ENCODE measurements at places on chromosomes 6 and 20.

DNA sequence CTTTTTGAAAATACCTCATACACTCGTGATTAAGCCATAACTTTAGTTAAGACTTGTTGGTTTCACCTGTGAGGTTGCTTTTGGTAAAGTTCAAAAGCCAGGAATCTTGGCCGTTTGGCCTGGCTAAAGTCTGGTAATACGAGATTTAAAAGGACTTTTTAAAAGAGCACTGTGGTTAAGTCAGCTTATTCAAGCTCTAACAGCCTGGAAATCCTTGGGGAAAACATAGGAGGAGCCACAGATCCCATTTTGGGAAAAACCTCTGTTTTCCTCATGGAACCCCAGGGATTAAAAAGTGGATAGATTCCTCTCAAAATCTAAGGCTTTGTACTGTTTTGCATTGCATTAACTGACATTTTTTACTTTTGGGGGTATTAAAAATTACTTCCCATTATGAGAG lies 13.7 kb upstream of the SLC22A16 start:
- DNase-seq, result no peak

- peak; percentile 48 for DNase-seq
Measured at GRCh38 chr20:58892141-58892931, 39.8 kb downstream of the GNAS start.

DNA sequence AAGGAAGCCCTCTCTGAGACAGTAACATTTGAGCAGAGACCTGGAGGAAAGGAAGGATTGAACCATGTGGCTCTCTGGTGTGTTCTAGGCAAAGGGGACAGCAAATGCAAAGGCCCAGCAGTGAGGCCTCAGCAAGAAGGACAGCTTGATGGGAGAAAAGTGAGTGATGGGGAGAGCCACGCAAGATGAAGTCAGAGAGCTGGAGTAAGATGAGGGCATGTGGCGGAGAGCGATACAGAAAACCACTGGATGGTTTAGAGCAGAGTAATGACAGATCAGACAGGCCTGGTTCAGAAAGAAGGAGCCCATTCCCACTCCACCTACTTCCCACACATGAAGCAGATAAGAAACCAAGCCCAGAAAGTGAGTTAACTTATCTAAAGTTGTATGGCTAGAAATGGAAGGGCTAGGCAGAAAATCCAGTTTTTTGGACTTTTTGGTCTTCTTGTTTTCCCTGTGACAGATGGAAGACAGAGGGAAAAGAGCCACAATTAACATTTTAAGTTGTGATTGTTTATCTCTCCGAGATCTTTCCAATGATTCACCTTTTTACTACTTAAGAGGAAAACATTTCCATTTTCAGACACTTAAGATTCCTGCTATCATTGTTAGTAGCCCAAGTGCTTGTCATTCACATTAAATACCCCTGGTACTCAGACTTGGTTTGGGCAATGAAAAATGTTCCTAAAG lies 723 bp upstream of the SNPH start:
- no peak for DNase-seq

GRCh38 chr6:135173242-135173988 lies 7.7 kb upstream of the MYB start:
- DNase-seq, result no peak

DNA sequence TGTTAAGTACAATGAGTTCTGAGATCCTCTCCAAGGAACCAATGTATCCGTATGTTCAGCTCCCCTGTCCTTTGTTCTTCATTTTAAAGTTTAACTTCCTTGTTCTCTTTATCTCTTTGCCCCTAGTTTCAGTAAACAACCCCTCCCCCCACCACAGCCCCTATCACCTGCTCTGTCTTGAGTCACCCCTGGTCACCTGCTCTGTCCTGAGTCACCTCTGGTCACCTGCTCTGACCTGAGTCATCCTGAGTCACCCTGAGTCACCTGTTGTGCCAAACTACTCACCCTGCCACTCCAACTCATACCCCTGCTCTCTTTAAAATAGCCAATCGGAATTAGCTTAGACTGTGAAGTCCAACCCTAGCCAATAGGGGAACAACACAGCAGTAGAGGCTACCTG lies 288.7 kb upstream of the CDYL start:
- DNase-seq, result no peak

- no peak for DNase-seq
Measured at GRCh38 chr6:116866281-116866871, 10.7 kb upstream of the RFX6 start.

GRCh38 chr6:150229436-150230163 lies 86.8 kb downstream of the PPP1R14C start:
- DNase-seq, result no peak

- no peak for DNase-seq
Measured at GRCh38 chr6:26022132-26022472, 59.5 kb downstream of the TRIM38 start.

GRCh38 chr6:26156850-26157250 lies 69.6 kb downstream of the HFE start:
- DNase-seq, result peak; percentile 35

DNA sequence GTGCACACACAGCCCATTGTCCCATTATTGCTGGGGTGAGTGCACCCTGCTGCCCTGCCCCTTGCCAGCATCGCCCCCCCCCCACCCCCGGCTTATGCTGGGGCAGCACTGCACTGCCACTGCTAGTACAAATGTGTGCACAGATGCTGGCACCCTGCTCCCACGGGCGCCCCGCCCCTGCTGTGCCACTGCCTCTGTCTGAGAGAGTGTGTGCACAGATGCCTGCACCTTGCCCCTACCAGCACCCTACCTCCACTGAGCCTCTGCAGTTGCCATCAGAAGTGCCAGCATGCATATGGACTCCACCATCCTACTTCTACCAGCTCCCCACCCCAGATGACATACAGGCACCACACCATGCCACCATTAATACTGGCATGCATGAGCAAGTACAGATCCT lies 454.6 kb upstream of the KHDRBS2 start:
- DNase-seq, result no peak

GRCh38 chr20:59706400-59706693 lies 102.0 kb downstream of the PHACTR3 start:
- DNase-seq, result no peak

- no peak for DNase-seq
Measured at GRCh38 chr20:32966881-32967781, 37.1 kb downstream of the SUN5 start.

GRCh38 chr6:128311944-128312570 lies 208.3 kb downstream of the PTPRK start:
- no peak for DNase-seq

DNA sequence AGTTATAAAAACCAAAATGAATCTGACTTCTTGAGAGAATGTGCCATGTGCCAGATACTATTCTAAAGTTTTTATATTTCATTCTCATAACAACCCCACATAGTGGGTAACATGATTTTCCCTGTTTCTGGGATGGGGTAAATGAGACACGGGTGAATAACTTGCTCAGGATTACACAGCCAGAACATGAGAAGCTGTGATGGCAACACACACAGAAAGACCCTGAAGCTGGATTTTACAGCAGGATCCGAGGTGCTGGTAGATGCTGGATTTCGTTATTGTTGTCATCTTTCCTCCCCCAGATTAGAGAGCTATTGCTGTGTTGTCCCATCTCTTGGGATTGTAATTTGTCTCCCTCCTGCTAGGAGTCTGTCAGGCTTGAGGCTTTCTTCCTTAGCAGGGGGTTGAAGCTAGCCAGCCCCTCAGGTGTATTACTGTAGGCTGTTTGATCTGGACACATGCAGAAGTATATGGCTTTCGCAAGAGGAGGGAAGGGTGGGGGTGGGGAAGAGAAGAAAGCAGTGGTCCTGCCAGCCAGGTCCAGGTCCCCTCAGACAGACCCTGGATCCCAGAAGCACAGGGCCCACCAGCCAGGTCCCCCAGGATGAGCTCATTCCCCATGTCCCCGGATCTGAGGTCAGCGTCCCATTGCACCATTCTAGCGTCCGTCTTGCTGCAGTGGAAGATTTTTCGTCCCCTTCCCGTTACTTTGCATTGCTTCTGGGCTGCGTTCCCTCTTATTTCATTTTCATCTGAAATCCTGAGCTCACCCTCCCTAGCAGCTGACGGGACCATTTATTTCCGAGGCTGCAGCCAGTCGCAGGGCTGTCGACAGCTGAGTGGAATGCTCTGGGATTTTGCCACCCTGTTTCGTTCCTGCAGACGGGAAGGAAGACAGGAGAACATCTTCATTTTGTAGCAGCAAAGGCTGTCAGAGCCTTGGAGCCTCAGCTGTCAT lies 7.3 kb upstream of the KCNG1 start:
- DNase-seq, result no peak

GRCh38 chr20:43973231-43973630 lies 58.6 kb downstream of the TOX2 start:
- no peak for DNase-seq

DNA sequence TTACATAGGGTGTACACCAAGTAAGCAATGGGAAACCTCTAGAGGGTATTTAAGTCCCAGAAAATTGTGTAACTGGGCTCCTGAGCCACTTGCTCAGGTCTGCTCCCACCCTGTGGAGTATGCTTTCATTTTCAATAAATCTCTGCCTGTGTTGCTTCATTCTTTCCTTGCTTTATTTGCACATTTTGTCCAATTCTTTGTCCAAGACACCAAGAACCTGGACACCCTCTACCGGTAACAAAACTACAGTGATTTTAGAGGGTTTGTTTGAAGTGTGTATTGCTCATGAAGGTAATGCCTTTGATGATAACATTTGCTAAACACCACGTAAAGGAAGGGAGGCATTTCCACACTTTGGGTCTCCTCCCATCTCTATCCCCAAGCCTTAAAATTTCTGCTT lies 46.2 kb downstream of the MYB start:
- no peak for DNase-seq

GRCh38 chr6:3372184-3372846 lies 84.5 kb downstream of the SLC22A23 start:
- no peak for DNase-seq

GRCh38 chr6:5905431-5906339 lies 101.0 kb downstream of the NRN1 start:
- DNase-seq, result no peak

- no peak for DNase-seq
Measured at GRCh38 chr20:23541776-23542175, 26.5 kb downstream of the CST9L start.

- DNase-seq, result no peak
Measured at GRCh38 chr20:61210862-61211261, 41.2 kb upstream of the CDH4 start.

GRCh38 chr6:14818422-14818884 lies 427.4 kb upstream of the JARID2 start:
- no peak for DNase-seq

DNA sequence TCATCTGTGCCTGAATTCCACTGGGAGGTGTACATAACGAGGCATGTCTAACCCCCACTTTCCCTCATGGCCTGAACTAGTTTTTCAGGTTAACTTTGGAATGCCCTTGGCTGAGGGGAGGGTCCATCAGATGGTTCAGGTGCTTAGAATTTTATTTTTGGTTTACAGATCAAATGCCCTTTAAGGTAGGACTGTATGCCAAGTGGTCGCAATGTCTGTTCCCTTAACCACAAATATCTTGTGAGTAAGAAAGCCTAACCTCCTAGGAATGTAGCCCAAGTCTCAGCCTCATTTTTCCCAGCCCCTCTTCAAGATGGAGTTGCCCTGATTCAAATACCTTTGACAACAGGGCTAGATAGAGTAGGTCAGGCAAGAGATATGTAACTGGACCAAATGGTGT lies 78.4 kb downstream of the RNASET2 start:
- no peak for DNase-seq

DNA sequence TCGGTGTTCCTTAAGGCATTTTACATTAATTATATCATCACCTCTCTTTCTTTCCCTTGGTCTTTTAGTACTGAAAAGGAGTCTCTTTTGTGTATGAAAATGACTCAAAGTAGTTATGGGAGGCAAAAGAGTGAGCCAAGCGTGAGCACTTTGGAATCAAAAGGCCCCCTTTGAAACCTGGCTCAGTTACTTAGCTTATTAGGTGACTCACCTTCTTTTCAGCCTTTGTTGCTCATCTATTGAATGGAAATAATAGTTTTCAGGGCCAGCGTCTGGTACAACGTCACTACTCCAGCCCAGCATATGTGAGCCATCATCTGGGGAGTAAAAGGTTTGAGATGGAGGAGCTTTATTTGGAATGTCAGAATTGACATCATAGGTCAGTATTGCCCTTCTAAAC lies 147.4 kb upstream of the SCGN start:
- DNase-seq, result no peak

DNA sequence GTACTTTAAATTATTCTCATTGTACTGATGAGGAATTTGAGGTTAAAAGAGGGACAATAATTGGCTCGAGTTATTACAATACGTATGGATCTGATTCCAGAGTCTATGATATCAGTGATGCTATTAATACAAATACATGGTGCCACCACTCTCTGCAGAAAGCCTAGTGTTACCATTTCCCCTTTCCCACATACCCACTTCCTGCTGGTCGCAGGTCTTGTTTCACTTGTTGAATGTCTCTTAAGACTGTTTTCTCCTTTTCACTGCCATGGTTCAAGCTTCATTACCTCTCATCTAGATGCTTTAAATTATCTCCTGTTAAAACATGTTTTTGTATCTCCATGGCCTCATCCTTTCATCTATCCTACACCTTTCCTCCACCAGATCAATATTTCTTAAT lies 62.0 kb downstream of the FHL5 start:
- no peak for DNase-seq

- DNase-seq, result peak; percentile 34
Measured at GRCh38 chr6:29737707-29738630, 14.7 kb downstream of the HLA-F start.

DNA sequence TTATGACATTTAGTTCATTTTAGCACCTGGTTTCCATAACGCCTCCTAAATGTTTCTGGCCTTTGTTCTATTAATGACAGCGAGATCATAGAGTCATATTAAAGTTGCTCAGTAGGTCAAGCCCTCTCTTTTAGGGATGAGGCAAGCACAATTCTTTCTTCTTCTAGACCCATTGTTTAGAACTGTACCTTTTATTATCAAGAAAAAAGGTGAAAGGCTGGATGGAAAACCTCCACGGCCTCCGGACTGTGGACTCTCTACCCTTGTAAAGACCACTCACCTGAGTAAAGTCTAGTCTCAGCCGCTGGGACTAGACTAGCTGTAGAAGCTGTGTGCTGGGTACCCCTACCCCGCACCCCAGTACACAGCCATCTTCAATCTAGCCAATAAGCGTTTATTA lies 6.0 kb upstream of the AFDN start:
- DNase-seq, result no peak

DNA sequence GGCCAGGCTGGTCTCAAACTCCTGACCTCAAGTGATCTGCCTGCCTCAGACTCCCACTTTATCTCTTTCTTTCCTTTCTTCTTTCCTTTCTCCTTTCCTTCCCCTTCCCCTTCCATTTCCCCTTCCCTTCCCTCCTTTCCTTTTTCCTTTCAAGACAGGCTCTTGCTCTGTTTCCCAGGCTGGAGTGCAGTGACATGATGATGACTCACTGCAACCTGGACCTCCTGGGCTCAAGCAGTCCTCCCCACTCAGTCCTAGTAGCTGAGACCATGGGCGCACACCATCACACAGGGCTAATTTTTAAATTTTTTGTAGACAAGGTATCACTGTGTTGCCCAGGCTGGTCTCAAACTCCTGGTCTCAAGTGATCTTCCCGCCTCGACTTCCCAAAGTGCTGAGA lies 377.6 kb upstream of the ZFP64 start:
- DNase-seq, result no peak

Measured in stimulated activated CD8-positive, alpha-beta memory T cell treated with anti-CD3 and anti-CD28 coated beads, Interleukin-7, amount 100 ng/mL, for 1 hour (primary cell).